ENCODE measurements at places on chromosomes 16 and 17. TPM values are rescaled to one million over a fixed set of nuclear protein-coding genes. Genes with fewer than 3 reads are reported as not detected.
A peak's percentile ranks its signal among the peaks of the same experiment; 100 is the strongest.

GRCh38 chr17:8556074-8556473 lies 74.5 kb downstream of the MYH10 start:
- peaks cover 1% of the 10 kb centered on the region for H3K36me3 ChIP-seq
- no peak overlapping the region for H3K4me3 ChIP-seq
- H3K27me3 ChIP-seq, result peaks cover 5% of the 10 kb centered on the region
- H3K4me1 ChIP-seq, result no peaks in the 10 kb centered on the region
- no peak for DNase-seq

GRCh38 chr17:64261417-64262145 lies 1.5 kb downstream of the TEX2 start:
- no peaks in the 10 kb centered on the region for H3K27me3 ChIP-seq
- H3K4me3 ChIP-seq, result peak overlapping the region; percentile 88
- H3K4me1 ChIP-seq, result peaks cover 52% of the 10 kb centered on the region

DNA sequence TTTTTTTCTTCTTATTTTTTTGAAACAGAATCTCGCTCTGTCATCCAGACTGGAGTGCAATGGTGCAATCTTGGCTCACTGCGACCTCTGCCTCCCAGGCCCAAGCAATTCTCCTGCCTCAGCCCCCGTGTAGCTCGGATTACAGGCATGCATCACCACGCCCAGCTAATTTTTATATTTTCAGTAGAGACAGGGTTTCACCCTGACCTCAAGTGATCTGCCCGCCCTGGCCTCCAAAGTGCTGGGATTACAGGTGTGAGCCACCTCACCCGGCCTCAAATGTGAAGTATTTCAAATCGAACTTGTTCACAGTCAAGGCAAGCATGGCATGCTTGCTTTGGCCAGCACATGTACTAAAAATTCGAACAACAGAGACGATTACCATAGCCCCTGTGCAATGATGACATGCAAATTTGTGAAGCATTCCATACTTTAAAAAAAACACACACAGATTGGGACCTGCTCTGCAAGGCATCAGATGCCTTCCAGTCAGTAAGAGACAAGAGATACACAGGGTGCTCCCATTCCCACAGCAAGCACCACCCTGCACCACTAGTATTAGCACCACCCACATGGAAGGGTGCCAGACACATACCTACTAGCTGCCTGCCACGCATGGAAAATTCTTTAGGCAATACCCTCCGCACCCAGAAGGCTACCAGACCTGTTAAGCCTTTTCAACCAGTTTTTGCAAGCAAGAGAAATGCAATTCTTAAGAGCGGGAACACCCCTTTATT lies 47.2 kb downstream of the ANKRD11 start:
- peaks cover 99% of the 10 kb centered on the region for H3K4me1 ChIP-seq
- peak overlapping the region; percentile 44 for H3K27ac ChIP-seq
- no peak for DNase-seq
- H3K36me3 ChIP-seq, result peaks cover 9% of the 10 kb centered on the region
- H3K27me3 ChIP-seq, result no peaks in the 10 kb centered on the region

DNA sequence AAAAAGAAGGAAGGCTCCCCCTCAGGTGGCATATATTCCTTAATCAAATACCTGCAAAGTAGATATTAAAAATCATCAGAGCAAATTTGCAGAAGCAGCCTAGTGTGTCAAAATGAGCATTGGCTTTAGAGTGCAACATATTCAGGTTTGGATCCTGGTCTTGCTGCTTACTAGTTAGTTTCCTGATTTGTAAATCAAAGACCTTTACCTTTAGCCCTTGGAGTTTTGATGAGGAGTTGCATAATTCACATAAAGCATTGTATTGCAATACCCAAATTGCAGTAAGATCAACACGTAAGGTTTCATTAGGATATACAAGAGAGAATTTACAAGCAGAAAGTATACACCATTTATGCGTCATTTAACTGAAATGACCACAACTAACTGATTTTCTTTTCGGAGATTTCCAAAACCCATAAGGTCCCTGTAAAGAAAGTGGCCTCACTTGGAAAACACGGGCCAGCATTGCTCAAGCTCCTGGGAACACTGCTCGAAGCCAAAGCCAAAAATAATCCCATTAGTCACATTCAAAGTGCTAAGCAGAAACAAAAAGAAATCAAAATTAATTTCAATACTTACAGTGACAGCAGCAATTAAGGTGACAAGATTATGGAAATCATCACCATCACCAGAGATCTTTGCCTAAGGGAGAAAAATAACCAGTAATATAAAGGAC lies 415.9 kb upstream of the ERCC4 start:
- H3K27ac ChIP-seq, result no peak overlapping the region
- H3K4me1 ChIP-seq, result no peaks in the 10 kb centered on the region
- H3K4me3 ChIP-seq, result no peak overlapping the region
- H3K27me3 ChIP-seq, result no peaks in the 10 kb centered on the region

GRCh38 chr16:57270221-57271062 lies 14.0 kb downstream of the PLLP start:
- H3K4me1 ChIP-seq, result peaks cover 41% of the 10 kb centered on the region
- H3K36me3 ChIP-seq, result no peaks in the 10 kb centered on the region
- H3K4me3 ChIP-seq, result no peak overlapping the region

- H3K4me3 ChIP-seq, result no peak overlapping the region
- H3K27ac ChIP-seq, result no peak overlapping the region
- H3K36me3 ChIP-seq, result no peaks in the 10 kb centered on the region
- no peak for DNase-seq
Measured at GRCh38 chr16:72262711-72263110, 90.8 kb upstream of the PMFBP1 start.

- no peaks in the 10 kb centered on the region for H3K4me1 ChIP-seq
- H3K4me3 ChIP-seq, result no peak overlapping the region
- peaks cover 21% of the 10 kb centered on the region for H3K36me3 ChIP-seq
- no peak for DNase-seq
- no peaks in the 10 kb centered on the region for H3K27me3 ChIP-seq
Measured at GRCh38 chr17:82931699-82932517, 92.1 kb upstream of the ZNF750 start.

DNA sequence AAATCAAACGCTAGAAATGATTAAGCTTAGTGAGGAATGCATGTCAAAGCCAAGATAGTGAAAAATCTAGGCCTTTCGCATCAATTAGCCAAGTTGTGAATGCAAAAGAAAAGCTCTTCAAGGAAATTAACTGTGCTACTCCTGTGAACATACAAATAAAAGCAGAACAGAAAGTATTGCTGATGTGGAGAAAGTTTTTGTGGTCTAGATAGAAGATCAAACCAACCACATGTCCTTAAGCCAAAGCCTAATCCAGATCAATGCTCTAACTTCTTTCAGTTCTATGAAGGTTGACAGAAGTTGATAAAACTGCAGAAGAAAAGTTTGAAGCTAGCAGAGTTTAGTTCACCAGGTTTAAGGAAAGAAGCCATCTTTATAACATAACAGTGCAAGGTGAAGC lies 1044.6 kb downstream of the CDH11 start:
- no peaks in the 10 kb centered on the region for H3K4me1 ChIP-seq
- no peak for DNase-seq
- H3K27ac ChIP-seq, result no peak overlapping the region
- H3K4me3 ChIP-seq, result no peak overlapping the region
- no peaks in the 10 kb centered on the region for H3K27me3 ChIP-seq

DNA sequence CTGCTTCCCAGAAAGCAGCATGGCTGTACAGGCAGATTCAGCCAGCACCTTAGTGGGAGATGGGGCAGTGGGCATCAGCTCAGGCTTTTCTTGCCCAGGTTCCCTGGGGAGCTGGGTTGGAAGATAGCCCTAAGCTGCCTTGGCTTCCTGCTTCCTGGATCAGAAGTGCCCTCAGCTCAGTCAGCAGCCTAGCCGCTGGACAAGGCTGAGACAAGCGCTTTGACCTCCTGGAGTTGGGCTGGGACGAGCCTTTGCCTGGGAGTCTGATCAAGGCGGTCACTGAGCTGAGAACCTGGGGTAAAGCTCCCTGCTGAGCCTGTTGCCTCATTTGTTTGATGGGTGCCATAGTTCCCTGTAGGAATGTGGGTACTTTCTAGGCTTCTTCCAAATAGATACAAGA lies 190.0 kb downstream of the RAB11FIP4 start:
- H3K27me3 ChIP-seq, result no peaks in the 10 kb centered on the region
- no peak overlapping the region for H3K4me3 ChIP-seq
- no peaks in the 10 kb centered on the region for H3K36me3 ChIP-seq
- H3K27ac ChIP-seq, result no peak overlapping the region

- H3K27ac ChIP-seq, result peak overlapping the region; percentile 60
- DNase-seq, result peak; percentile 29
- no peaks in the 10 kb centered on the region for H3K36me3 ChIP-seq
- H3K4me1 ChIP-seq, result peaks cover 23% of the 10 kb centered on the region
- H3K27me3 ChIP-seq, result no peaks in the 10 kb centered on the region
Measured at GRCh38 chr17:82098939-82099763, 1.1 kb upstream of the FASN start.

GRCh38 chr16:78211946-78212345 lies 112.5 kb downstream of the WWOX start:
- H3K27ac ChIP-seq, result no peak overlapping the region
- H3K36me3 ChIP-seq, result peaks cover under 1% of the 10 kb centered on the region
- H3K27me3 ChIP-seq, result no peaks in the 10 kb centered on the region
- H3K4me3 ChIP-seq, result no peak overlapping the region

GRCh38 chr17:28081467-28081866 lies 39.0 kb downstream of the NLK start:
- peaks cover 34% of the 10 kb centered on the region for H3K4me1 ChIP-seq
- DNase-seq, result no peak
- no peaks in the 10 kb centered on the region for H3K27me3 ChIP-seq
- H3K36me3 ChIP-seq, result no peaks in the 10 kb centered on the region
- no peak overlapping the region for H3K27ac ChIP-seq
- no peak overlapping the region for H3K4me3 ChIP-seq

- H3K4me3 ChIP-seq, result peak overlapping the region; percentile 15
- no peaks in the 10 kb centered on the region for H3K27me3 ChIP-seq
- H3K36me3 ChIP-seq, result peaks cover 30% of the 10 kb centered on the region
- no peak for DNase-seq
- H3K27ac ChIP-seq, result peak overlapping the region; percentile 92
- peaks cover 37% of the 10 kb centered on the region for H3K4me1 ChIP-seq
Measured at GRCh38 chr16:30663820-30664219, 5.6 kb downstream of the FBRS start.

- H3K27me3 ChIP-seq, result no peaks in the 10 kb centered on the region
- no peaks in the 10 kb centered on the region for H3K4me1 ChIP-seq
- no peak overlapping the region for H3K27ac ChIP-seq
- no peak for DNase-seq
Measured at GRCh38 chr16:86707171-86707570, 128.8 kb downstream of the FOXL1 start.

Gene BAIAP3
- 1.1 TPM for total RNA-seq

Gene TMC7
- total RNA-seq, result 0.10 TPM

Gene TP53TG3
- total RNA-seq, result not detected

Gene PPY
- not detected for total RNA-seq

Gene ABCC11
- total RNA-seq, result 0.07 TPM

Gene KRTAP9-8
- not detected for total RNA-seq

Gene ALOX12
- total RNA-seq, result not detected

Measured in activated T-cell treated with anti-CD3 and anti-CD28 coated beads, Interleukin-2, amount 50 U/mL, for 72 hours (primary cell).